ENCODE measurements at places on chromosomes 1 and 21.

GRCh38 chr1:167173516-167174184 is 47.0 kb upstream of the POU2F1 start:
- no peak for DNase-seq

DNA sequence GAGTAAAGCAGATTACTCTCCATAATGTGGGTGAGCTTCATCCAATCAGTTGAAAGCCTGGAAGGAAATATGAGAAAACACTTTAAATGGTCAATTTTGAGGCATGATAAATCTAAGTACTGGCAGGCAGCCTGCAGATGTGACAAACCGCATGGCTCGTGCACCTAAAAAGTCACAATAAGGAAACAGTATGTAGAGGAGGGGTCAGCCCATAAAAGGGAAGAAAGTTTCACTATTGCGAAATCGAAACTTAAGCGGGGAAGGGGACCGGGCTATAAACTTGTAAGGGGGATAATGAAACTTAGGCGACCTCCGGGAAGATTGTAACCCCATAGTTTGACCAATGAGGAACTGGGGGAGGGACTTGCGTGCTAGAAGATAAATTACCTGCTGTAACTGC is 109.8 kb downstream of the PLPPR4 start:
- no peak for DNase-seq

DNA sequence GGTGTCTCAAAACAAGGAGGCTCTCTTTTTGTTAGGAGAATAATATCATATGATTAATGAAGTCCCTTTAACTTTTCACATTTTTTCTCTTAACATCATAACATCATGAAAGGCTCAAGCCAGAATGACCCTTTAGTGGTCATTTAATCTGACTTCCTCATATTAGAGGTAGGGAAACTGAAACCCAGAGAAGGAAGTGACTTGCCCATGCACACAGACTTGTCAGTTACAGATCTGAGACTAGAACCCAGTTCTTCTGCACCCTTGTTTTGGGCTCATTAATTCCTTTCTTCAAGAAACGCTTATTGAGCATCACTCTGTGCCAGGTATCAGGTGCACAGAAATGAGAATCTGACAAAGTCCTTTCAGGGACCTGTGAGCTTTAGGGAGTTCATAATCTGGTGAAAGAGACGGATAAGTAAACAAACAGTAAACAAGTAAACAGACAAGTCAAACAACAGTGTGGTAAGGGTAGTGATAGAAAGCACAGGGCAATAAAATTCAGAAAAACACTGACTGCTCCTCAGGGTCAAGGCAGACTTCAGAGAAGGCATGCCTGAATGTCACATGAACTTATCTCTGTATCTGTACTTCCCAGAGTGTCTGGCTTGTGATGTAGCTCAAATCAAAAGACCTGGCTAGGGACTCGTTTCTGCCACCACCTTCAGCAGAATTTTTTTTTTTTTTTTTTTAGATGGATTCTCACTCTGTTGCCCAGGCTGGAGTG is 38.3 kb upstream of the OSBPL9 start:
- DNase-seq = no peak

GRCh38 chr1:182175361-182175931 is 113.9 kb upstream of the ZNF648 start:
- DNase-seq = no peak

DNA sequence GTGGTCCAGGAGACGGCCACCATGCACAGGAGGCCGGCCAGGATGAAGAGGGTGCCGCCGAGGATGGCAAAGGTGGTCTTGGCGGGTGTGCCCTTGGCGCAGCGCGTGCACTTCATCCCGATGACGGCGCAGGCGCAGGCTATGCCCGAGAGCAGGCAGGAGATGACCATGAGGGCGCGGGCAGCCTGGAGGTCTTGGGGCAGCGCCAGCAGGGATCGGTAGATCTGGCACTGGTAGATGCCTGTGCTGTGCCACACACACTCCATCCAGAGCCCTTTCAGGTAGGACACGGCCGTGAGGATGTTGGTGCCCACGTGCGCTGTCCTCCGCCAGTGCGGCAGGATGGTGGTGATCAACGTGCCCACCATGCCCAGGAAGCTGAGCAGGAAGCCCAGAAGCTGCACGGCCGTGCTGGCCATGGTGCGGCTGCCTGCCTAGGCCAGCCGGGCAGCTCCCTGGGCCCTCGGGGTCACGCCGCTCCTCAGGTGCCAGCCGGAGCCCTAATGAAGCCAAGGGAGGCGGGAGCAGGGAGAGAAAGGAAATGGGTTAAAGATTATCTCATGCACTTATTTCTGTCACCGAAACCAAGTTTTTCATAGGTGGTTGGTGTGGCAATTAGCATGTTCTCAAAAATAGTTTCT is 18.5 kb downstream of the CLDN14 start:
- DNase-seq = no peak

- no peak for DNase-seq
Observed at GRCh38 chr1:101974599-101975274, 22.0 kb downstream of the OLFM3 start.

- no peak for DNase-seq
Observed at GRCh38 chr21:17733209-17733608, 85.9 kb downstream of the C21orf91 start.

DNA sequence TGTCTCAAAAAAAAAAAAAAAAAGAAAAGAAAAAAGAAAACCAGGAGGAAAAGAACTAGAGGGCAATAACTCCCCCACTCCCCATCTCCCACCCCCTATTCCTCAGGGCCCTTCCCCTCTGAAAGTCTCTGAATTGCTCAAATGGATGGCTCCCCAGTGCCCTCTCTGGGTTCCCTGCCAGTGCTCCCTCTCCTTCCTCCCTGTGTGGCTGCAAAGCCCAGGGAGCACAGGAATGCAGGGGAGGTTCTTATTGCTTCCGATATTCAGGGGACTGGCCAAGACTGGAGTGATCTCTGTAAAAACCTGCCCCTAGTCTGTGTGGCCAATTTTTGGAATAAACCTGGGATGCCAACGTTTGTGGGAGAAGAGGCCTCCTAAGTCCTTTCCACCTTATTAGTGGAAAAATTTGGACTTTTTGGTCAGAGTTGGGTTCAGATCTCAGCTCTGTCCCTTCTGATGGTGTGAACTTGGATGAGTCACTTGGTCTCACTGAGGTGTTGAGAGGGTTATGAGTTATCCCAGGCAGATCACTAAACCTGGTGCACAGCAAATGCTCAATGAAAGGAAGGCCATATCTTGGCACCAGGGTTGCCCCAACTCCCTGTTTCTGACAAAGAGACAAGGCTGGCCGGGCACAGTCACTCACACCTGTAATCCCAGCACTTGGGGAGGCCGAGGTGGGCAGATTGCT is 13.4 kb upstream of the ARHGEF10L start:
- DNase-seq = no peak
